ENCODE measurements at places on chromosomes 11 and 22.

DNA sequence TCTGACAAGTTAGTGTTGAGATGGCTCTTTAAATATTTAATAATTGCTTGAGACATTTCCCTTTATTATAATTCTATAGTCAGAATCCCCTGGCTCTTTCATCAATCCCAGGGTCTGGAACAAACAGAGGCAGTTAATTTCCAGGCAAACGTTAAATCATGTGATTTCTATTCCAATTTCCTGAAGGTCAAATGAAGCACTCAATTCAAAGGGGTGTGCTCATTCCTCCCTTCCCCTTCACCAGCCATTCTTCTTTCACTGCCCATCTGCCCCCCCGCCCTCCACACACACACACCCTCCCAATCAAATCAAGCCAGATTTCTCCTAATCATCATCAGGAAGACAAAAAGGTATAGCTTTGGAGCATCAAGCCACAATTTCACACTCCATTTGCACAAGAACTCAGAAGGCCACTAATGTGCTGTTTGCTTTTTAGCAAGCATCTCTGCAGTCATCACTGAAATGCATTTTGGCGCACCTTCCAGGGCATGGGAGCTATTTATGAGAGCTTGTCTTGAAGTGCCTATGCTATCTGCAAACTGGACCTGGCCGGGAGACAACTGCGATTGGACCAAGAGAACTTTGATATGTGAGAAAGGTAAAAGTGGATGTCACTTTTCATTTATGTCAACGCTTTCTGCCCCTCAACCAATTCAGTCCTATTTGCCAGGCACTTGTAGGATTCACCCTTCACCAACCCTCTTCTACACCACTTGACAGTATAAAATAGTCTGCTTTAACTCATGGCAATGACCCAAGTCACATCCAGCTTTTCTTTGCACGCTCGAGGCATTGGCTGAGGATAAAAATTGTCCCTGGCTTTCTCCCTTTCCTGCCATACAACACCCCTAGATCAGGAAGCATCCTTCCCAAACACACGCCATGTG, 315.1 kb upstream of the API5 start:
- DNase-seq = peak; percentile 63

- no peak for DNase-seq
Measured at GRCh38 chr11:61134801-61135257, 26.4 kb downstream of the VPS37C start.

DNA sequence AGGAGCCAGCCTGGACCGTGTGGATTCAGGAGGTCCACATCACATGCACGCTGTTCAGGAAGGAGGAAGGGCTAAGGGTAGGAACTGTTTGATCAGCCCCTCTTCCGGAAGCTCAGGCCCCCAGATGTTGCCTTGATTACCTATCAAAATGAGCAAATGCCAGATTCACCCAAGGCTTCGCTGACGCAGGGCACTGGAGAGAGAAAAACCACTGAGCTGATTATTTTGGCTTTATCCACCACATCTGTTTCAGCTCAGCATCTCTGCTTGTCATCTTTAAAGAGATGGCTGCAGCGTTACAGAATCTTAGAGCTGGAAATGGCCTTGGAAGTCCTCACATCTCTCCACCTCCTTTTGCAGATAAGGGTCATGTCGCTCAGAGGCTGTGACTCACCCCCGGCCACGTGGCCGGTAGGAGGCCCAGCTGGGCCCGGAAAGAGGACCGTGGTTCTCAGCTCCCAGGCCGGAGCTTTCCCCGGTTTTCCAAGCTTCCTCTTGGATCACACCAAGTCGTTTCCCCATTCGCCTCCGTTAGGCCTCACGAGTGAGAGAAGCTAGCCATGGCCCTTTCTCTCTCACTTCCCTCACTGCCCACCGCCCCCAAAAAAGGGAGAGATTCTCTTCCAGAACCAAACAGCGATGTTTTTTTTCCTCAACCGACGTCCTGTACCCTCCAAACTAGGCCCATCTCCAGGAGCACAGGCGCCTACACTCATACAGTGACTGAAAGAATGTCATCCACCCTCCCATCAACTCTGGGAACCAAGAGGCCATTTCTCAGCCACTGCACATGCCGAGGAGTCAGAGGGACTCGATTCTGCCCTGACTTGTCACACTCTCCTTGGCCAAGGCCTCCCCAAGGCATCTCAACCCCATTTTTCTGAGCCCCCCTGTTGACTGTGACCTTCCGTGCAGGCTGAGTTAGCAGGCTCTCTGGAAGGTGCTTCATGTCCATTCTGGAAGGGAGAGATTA, 37.6 kb downstream of the LIF start:
- DNase-seq = no peak

- no peak for DNase-seq
Measured at GRCh38 chr11:62546244-62546928, at the start of gene AHNAK. Gene AHNAK, minus strand, starts transcription at chr11:62546806. Its CDS starts 10,708 bp downstream, at chr11:62536098.

GRCh38 chr11:32899438-32899837, 6.8 kb downstream of the QSER1 start:
- no peak for DNase-seq

GRCh38 chr11:119910051-119910450, 181.1 kb upstream of the NECTIN1 start:
- DNase-seq = no peak

DNA sequence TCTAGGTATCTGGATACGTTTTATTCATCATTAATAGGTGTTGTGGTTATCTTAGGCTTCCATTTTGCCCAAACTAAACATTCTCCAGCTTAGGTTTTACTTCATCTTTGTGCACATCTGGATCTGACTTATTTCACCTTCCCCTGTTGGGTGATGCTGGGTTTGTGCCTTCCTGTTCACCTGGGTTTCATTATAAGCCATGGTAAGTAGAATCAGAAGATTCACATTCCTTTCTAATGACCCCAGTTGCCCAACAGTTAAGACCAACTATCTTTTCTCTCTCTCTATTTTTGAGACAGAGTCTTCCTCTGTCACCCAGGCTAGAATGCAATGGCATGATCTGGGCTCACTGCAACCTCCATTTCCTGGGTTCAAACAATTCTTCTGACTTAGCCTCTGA, 44.6 kb downstream of the LMO2 start:
- no peak for DNase-seq

DNA sequence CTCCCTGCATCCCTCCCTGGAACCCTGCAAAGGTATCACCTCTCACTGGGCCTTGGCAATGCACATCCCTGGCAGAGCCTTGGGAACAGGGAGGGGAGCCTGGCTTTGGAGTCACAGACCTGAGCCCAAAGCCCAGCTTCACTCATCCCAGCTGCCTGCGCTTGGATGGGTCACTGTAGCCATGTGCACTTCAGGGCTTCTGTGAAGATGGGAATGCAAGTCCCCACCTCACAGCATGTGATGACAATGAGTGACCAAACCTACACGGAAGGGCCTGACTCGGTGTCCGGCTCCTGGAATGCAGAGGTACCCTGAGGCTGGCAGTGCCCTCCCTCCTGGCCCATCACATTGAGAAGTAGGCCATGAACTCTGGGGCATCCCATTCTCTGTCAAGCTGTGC, 22.8 kb upstream of the BAIAP2L2 start:
- DNase-seq = no peak

DNA sequence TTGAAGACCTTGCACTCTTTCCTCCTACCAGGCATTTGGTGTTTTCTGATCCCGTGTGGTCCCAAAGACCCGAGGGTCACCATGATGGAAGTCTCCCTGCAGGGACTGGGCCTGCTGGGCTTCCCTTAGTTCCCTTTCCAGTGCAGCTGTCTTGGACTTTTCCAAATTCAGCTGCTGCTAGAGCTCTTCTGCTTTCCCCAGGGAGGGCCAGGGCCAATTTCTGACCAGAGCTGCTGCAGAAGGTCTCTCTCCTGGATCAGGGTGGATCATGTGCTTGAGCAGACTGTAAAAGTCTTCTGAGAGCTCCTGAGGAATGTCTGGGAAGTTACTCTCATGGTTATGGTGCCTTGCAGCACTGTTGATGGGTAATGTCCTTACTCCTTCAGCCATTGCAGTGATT, 23.2 kb downstream of the LDLRAD3 start:
- DNase-seq = no peak

- DNase-seq = peak; percentile 5
Measured at GRCh38 chr11:95486466-95486865, 255.5 kb upstream of the SESN3 start.

GRCh38 chr11:61028135-61028729, 56.8 kb downstream of the CD6 start:
- peak; percentile 20 for DNase-seq

DNA sequence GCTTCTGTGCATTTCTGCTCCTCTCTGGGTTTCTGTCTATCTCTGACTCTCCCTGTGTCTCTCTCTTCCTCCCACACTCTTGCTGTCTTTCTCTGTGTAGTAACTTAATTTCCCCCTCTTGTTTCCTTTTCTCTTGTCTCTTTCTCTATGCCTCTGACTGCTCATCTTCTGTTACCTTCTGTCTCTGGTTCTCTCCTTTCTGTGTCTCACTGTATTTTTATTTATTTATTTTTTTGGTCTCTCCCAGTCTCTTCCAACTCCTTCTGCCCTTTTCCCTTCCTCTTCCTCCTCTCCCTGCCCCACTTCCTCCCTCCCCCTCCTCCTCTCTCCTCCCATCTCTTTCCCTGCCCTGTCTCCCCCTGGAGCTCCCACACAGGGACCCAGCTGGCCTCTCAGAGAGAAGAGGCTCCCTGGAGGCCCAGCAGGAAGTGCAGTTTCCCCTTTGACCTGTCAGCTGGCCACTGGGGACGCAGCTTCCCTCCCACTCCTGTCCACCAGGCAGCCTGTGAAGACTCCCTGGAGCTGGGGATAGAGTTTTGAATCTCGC, 38.3 kb upstream of the MYH9 start:
- DNase-seq = no peak

Data from NCI-H1092 (cell line).